Gastroesophageal sphincter (tissue), 4 donors: ENCODE measurements at places on chromosomes 2 and 18.
A peak's percentile ranks its signal among the peaks of the same experiment; 100 is the strongest.

DNA sequence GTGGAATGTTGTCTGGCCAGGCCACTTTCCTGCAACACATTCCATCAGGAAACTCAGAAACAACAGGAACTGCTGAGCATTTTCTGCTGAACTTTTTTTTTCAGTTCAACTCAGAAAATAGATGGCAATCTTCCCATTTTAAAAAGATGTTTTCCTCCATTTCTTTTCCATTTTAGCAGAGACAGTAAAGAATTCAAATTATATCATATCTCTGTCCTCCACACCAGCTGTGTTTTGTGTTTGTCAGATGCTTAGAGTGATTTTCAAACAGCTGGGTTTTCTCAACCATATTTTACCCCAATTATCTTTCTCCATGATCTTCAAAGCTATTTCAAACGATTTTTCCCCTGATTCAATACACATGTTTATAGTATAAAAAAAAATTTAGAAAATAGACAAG is 713.4 kb downstream of the LRRTM4 start:
- no peaks in the 10 kb centered on the region for H3K36me3 ChIP-seq
- no peaks in the 10 kb centered on the region for H3K27me3 ChIP-seq
- no peak overlapping the region for H3K27ac ChIP-seq
- H3K4me3 ChIP-seq, result no peak overlapping the region
- no peaks in the 10 kb centered on the region for H3K4me1 ChIP-seq

GRCh38 chr2:176488431-176488830 is 219.2 kb downstream of the MTX2 start:
- H3K4me3 ChIP-seq, result no peak overlapping the region
- ATAC-seq, result no peak
- peaks cover 20% of the 10 kb centered on the region for H3K4me1 ChIP-seq
- peaks cover 23% of the 10 kb centered on the region for H3K27me3 ChIP-seq
- no peaks in the 10 kb centered on the region for H3K36me3 ChIP-seq

GRCh38 chr2:206482123-206482522 is 38.8 kb downstream of the ADAM23 start:
- H3K27me3 ChIP-seq, result no peaks in the 10 kb centered on the region
- H3K4me1 ChIP-seq, result no peaks in the 10 kb centered on the region
- H3K36me3 ChIP-seq, result no peaks in the 10 kb centered on the region
- ATAC-seq, result no peak

DNA sequence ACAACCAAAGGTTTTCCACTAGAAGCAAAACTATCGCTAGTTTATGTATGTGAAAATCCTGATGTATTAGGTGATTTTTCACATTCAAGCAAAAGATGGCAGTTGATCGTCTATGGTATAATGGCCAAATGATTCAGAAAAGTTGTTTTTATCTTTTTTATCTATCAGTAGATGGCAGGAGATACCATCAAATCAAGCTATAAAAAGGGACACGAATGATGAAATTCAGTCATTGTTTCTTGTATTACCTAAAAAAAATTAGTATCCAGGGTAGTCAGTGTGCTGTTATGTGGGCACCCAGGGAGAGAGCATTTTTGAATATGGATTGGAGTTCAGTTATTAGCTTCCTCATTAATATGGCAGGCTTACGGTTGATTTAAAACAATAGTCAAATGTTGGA is 22.9 kb upstream of the CAVIN2 start:
- peaks cover 46% of the 10 kb centered on the region for H3K4me1 ChIP-seq
- no peaks in the 10 kb centered on the region for H3K27me3 ChIP-seq
- no peak overlapping the region for H3K27ac ChIP-seq
- H3K36me3 ChIP-seq, result no peaks in the 10 kb centered on the region

GRCh38 chr2:152485954-152486736 is 151.2 kb downstream of the FMNL2 start:
- ATAC-seq, result no peak
- H3K36me3 ChIP-seq, result no peaks in the 10 kb centered on the region
- no peaks in the 10 kb centered on the region for H3K27me3 ChIP-seq
- no peaks in the 10 kb centered on the region for H3K4me1 ChIP-seq

GRCh38 chr2:45794134-45794617 is 142.7 kb downstream of the PRKCE start:
- no peaks in the 10 kb centered on the region for H3K27me3 ChIP-seq
- no peaks in the 10 kb centered on the region for H3K4me1 ChIP-seq
- H3K27ac ChIP-seq, result no peak overlapping the region
- no peak overlapping the region for H3K4me3 ChIP-seq
- H3K36me3 ChIP-seq, result no peaks in the 10 kb centered on the region
- no peak for ATAC-seq

DNA sequence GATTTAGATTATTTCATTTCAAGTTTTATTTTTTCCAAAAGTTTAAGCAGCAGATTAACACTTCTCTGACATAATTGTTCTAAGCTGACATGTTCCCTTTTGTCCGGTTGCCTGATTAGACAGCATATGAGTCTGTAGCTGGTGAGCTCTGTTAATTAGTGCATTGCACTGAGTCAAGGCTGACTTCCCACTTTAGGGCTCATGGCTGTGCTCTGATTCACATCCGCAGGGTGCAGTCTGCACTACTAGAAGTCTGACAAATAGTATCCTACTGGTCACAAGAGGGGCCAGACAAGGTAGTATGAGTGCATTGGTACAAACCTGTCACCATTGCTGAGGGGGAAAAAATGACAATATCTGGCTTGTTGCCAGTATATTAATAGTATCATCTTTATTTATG is 443.9 kb upstream of the ZNF804A start:
- no peak for ATAC-seq
- H3K27ac ChIP-seq, result no peak overlapping the region
- H3K4me1 ChIP-seq, result no peaks in the 10 kb centered on the region
- H3K27me3 ChIP-seq, result no peaks in the 10 kb centered on the region

GRCh38 chr2:194166818-194167217 is 1490.2 kb upstream of the SLC39A10 start:
- no peaks in the 10 kb centered on the region for H3K4me1 ChIP-seq
- H3K27me3 ChIP-seq, result no peaks in the 10 kb centered on the region
- H3K27ac ChIP-seq, result no peak overlapping the region
- H3K36me3 ChIP-seq, result no peaks in the 10 kb centered on the region
- H3K4me3 ChIP-seq, result no peak overlapping the region

GRCh38 chr2:169672406-169672805 is 21.8 kb downstream of the CFAP210 start:
- no peaks in the 10 kb centered on the region for H3K27me3 ChIP-seq
- H3K4me1 ChIP-seq, result no peaks in the 10 kb centered on the region
- ATAC-seq, result no peak
- H3K36me3 ChIP-seq, result no peaks in the 10 kb centered on the region
- no peak overlapping the region for H3K27ac ChIP-seq
- H3K4me3 ChIP-seq, result no peak overlapping the region

- no peaks in the 10 kb centered on the region for H3K27me3 ChIP-seq
- ATAC-seq, result no peak
- no peak overlapping the region for H3K27ac ChIP-seq
These were observed 74.6 kb upstream of the UBXN4 start for GRCh38 chr2:135667045-135667444.

DNA sequence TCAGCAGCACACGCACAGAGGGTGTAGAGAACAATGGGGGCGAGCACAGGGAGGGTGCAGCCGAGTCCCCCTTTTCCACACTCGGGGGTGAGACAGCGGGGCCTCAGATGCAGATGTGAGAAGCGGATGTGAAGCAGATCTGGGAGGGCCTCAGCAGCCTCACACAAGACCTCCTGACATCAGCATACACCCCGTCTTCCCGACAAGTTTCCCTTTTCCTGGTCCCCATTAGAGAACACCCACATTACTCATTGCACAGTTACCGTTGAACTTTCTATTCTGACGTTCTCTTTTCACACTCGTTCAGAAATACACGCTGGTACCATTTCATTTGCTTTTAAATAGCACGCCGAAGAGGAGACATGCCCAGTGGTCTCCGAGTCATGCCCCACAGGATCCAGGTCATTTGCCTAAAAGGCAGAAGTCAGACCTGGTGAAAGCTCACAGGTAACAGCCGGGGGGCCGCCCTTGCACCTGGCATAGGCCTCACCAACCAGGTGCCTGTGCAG is 129.5 kb upstream of the ID2 start:
- no peak overlapping the region for H3K4me3 ChIP-seq
- H3K4me1 ChIP-seq, result no peaks in the 10 kb centered on the region
- no peak for ATAC-seq
- H3K27ac ChIP-seq, result no peak overlapping the region
- no peaks in the 10 kb centered on the region for H3K27me3 ChIP-seq

DNA sequence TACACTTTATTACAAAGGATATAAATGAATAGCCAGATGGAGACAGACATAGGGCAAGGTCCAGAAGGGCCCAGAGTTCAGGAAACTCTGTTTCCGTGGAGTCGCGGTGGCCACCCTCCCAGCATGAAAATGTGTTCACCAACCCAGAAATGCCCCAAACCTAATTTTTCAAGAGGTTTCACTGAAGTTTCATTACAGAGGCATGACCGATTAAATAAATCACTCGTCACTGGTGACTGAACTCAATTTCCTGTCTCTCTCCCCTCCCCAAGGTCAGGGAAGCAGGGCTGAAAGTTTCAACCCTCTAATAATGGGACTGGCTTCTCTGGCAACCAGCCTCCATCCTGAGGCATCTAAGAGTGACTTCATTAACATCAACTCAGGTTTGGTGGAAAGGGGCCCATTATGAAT is 22.4 kb downstream of the USP40 start:
- H3K27ac ChIP-seq, result no peak overlapping the region
- peaks cover 5% of the 10 kb centered on the region for H3K36me3 ChIP-seq
- no peak for ATAC-seq
- H3K4me1 ChIP-seq, result no peaks in the 10 kb centered on the region
- no peaks in the 10 kb centered on the region for H3K27me3 ChIP-seq

DNA sequence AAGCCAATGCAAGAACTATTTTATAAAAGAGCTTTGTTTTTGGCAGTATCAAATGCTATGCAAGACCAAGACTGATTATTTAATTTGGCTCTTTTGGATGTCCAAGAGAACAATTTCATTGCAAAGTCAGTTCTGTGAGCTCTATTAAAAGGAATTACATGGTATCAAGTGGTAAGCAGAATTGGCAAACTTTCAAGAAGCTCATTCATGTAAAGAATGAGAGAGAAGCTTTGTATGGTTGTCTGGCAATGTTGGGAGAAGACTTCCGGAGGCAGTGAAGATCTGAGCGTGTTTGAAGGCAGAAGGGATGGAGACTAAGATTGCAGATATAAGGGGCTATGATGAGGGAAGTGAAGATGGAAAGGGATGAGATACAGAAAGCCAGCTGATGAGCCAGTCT is 49.6 kb downstream of the CPS1 start:
- no peak overlapping the region for H3K4me3 ChIP-seq
- no peaks in the 10 kb centered on the region for H3K36me3 ChIP-seq
- H3K27me3 ChIP-seq, result no peaks in the 10 kb centered on the region
- H3K27ac ChIP-seq, result no peak overlapping the region

DNA sequence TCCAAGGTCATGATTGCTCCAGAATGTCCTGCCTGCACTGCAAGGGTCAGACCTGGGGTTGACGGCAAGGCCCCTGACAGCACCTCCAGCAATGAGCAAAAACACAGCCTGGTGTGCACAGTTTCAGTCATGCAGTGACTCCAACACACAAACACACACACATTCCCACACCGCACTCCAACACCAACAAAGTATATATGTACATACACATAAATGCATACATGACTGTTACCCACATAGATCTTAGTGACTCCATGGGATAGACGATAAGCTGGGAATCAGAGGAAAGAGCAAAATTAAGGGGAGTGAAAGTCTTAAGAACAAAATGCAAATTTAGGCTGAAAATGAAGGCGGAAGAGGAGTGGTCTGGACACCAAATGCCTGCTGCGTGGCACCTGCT is 112.7 kb upstream of the TEKT4 start:
- no peaks in the 10 kb centered on the region for H3K27me3 ChIP-seq
- H3K4me3 ChIP-seq, result no peak overlapping the region
- no peak overlapping the region for H3K27ac ChIP-seq
- H3K4me1 ChIP-seq, result no peaks in the 10 kb centered on the region

DNA sequence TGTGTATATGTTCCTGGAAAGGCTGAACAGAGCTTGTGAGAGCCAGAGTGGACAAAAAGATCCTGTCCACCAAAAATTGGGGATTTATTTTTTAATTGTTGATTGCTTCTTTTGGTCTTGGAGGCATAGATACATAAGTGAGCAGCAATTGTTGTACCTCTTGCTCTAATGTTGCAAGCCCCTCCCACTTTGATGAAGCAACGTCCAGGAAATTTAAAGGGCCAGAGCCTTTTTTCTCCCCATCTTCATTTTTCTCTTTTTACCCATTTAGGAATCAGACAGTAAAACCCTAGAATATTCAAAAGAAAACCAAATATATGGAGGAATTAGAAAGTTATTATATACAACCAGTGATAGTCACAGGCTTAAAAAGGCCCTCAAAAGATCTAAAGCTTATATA is 871.8 kb upstream of the NRXN1 start:
- H3K27ac ChIP-seq, result no peak overlapping the region
- no peaks in the 10 kb centered on the region for H3K36me3 ChIP-seq
- no peaks in the 10 kb centered on the region for H3K4me1 ChIP-seq
- H3K27me3 ChIP-seq, result no peaks in the 10 kb centered on the region
- no peak for ATAC-seq
- no peak overlapping the region for H3K4me3 ChIP-seq

DNA sequence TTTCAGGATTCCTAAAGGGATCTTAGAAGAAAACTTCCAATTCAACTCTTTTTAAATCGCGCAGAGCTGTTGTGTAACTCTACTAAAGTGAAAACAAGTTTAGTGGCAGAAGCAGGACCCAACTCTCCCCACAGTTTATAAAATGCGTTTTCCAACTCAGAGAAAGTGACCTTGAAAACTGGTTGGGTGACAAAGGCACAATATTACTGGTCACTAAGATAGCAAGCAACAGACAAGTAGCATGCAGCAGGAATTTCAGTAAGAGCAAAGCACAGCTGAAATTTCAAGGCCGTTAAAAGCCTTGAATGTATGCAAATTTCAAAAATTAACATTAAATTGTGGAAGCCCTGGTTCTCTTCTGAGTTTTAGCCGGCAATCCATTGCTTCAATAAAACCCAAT is 66.9 kb downstream of the STK39 start:
- H3K4me3 ChIP-seq, result no peak overlapping the region
- H3K27ac ChIP-seq, result no peak overlapping the region
- no peak for ATAC-seq
- no peaks in the 10 kb centered on the region for H3K36me3 ChIP-seq
- H3K27me3 ChIP-seq, result no peaks in the 10 kb centered on the region

GRCh38 chr2:189337656-189338055 is 103.6 kb upstream of the WDR75 start:
- H3K4me3 ChIP-seq, result no peak overlapping the region
- peaks cover 12% of the 10 kb centered on the region for H3K4me1 ChIP-seq
- H3K27ac ChIP-seq, result peak overlapping the region; percentile 79
- no peaks in the 10 kb centered on the region for H3K36me3 ChIP-seq

DNA sequence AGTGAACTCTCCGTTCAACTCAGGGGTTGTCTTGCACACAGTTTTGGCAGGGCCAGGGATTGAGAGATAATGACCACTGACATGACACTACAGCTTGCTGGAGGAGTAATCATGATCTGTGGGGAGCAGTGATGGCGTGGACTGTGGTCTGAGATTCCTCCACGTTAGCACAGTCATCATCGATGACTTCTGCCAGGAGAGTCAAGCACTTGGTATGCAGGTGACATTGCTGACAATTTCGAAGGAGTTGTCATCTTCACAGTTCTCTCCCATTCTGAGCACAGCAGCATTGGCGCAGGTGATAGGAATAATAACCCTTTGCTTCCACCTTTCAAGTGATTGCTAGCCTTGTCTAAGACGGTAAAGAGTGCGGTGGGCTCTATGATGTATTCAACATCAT is 79.8 kb downstream of the SGPP2 start:
- H3K4me1 ChIP-seq, result no peaks in the 10 kb centered on the region
- no peak for ATAC-seq
- H3K27me3 ChIP-seq, result no peaks in the 10 kb centered on the region
